ENCODE measurements at places on chromosomes 11 and 22.

DNA sequence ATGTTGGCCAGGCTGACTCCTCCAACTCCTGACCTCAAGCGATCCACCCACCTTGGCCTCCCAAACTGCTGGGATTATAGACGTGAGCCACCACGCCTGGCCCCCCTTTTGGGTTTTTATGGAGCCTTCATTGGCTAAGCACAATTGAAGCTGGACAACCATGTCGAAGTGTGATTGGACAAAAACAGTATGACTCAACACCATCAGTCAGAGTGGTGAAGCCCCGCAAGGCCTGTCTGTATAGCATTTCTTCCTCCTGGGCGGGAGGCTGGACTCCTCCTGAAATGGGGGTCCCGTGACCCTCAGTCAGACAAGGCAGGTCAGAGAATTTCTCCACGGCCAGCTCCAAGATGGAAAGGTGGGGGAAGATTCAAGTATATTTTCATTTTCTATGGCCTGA is 3.1 kb upstream of the PARVB start:
- no peak for DNase-seq

GRCh38 chr11:77144857-77145428 is 16.9 kb downstream of the MYO7A start:
- DNase-seq: no peak

- no peak for DNase-seq
These were observed 18.3 kb upstream of the ALX4 start for GRCh38 chr11:44328138-44328660.

DNA sequence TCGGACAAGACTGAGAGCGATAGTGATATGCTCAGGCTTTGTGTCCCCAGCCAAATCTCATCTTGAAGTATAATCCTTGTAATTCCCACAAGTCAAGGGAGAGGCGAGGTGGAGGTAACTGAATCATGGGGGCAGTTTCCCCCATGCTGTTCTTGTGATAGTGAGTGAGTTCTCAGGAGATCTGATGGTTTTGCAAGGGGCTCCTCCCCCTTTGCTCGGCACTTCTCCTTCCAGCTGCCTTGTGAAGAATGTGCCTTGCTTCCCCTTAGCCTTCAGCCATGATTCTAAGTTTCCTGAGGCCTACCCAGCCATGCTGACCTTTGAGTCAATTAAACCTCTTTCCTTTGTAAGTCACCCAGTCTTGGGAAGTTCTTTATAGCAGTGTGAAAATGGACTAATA is 7.5 kb upstream of the FOLR2 start:
- DNase-seq: no peak

DNA sequence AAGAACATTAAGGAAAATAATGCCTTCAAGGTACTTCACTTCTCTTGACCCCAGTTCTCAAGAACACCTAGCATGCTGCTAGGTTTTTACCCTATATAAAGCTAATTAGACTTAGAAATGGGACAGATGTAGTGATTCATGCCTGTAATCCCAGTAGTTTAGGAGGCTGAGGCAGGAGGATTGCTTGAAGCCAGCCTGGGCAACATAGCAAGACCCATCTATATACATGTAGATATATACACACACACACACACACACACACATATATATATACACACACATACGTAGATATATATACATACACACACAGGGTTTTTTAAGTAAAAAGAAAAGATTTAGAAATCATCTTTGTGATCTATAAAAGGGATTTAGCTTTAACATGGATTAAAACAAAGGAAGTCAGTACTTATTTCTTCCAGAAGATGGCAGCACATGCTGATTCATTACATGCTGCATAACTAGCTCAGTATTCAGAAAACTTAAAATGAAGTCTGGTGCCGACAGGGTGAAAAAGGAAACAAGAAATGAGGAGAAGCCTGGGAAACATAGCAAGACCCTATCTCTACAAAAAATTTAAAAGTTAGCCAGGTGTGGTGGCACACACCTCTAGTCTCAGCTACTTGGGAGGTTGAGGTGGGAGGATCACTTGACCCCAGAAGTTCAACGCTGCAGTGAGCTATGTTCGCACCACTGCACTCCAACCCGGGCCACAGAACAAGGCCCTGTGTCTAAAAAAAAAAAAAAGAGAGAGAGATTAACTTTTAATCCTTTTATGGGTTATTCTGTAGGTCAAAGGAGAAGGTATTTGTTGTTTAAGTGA is 28.5 kb upstream of the RBX1 start:
- DNase-seq: peak; percentile 80
